ENCODE measurements at places on chromosomes 12 and 14.

- DNase-seq: no peak
Measured at GRCh38 chr14:91185721-91186120, 58.8 kb downstream of the GPR68 start.

GRCh38 chr12:241266-241665 is 21.4 kb downstream of the SLC6A13 start:
- DNase-seq: no peak

DNA sequence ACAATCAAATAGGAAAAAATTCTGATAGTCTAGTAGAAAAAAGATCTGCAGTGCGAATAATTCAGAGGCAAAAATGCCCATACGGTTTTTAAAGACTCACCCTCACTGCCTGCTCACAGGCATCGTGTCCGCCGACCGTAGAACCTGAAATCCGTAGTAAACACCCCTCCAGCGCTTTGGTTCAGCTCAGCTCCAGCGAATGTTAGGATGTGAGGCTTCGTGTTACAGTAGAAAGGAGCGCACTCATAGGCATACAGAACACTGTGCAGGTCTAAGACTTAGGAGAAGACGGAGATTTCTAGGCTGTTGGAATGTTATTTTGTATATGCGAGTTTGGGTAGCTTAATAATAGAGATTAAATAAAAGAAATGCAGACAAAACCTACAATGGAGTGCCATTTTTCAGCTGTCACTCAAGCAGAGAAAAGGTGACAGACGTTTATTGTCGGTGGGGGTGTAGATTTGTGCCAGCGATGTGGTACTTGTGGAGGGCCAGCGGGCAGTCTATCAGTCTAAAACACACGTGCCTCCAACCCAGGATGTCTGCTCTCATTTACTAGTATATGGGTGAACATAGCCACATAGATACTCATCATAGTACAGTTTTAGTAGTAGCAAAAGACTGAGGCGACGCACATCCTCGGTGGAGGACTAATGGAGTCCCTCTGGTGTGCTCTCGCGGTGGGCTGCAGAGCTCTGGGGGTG is 25.7 kb downstream of the SFSWAP start:
- no peak for DNase-seq

- no peak for DNase-seq
Measured at GRCh38 chr14:73225496-73225895, 11.8 kb upstream of the PAPLN start.

GRCh38 chr14:21163871-21164291 is 8.0 kb upstream of the OR5AU1 start:
- no peak for DNase-seq

DNA sequence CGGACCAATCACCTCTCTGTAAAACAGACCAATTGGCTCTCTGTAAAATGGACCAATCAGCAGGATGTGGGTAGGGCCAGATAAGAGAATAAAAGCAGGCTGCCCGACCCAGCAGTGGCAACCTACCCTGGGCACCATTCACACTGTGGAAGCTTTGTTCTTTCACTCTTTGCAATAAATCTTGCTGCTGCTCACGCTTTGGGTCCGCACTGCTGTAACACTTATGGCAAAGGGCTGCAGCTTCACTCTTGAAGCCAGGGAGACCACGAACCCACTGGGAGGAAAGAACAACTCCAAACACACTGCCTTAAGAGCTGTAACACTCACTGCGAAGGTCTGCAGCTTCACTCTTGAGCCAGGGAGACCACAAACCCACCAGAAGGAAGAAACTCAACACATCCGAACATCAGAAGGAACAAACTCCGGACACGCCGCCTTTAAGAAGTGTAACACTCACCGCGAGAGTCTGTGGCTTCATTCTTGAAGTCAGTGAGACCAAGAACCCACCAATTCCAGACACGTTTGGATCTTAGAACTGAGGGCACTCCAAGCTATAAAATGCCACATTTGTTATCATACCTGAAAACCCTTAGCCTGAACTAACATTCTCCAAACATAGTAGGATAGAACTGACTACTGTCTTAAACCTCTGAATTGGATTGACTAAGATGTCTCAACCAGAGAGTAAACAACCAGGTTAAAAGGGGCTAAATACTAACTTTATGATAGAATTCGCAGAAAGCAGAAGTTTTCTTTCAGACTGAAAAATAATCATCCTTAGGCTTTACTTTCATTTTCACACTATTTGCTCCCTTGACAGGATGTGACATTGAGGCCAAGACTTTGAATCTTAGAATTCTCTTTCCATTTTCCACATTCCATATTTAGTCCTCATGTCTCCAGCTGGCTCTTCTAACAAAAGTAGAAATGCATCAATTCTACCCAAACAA is 33.6 kb downstream of the CDKL1 start:
- no peak for DNase-seq

DNA sequence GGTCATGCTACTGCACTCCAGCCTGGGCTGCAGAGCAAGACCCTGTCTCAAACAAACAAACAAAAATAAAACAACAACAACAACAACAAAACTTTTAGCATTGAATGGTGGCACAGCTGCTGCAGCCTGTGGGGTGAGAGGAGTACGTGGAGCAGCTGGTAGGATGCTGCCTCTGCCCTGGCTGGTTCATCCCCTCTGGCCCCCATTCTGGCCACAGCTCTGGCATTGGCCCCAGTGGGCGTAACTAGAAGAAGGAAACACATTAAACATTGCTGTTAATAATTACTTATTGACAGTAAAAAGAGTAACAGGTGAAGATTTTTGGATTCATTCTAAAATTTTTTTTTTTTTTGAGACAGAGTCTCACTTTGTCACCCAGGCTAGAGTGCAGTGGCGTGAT is 28.8 kb upstream of the C2CD5 start:
- DNase-seq: no peak

GRCh38 chr14:47262801-47263200 is 412.6 kb downstream of the MDGA2 start:
- DNase-seq: no peak

GRCh38 chr12:13772264-13772663 is 209.1 kb downstream of the GRIN2B start:
- DNase-seq: no peak

- DNase-seq: no peak
Measured at GRCh38 chr12:64428956-64429355, 23.0 kb upstream of the TBK1 start.

GRCh38 chr14:71475916-71476315 is 456.3 kb upstream of the RGS6 start:
- DNase-seq: no peak

DNA sequence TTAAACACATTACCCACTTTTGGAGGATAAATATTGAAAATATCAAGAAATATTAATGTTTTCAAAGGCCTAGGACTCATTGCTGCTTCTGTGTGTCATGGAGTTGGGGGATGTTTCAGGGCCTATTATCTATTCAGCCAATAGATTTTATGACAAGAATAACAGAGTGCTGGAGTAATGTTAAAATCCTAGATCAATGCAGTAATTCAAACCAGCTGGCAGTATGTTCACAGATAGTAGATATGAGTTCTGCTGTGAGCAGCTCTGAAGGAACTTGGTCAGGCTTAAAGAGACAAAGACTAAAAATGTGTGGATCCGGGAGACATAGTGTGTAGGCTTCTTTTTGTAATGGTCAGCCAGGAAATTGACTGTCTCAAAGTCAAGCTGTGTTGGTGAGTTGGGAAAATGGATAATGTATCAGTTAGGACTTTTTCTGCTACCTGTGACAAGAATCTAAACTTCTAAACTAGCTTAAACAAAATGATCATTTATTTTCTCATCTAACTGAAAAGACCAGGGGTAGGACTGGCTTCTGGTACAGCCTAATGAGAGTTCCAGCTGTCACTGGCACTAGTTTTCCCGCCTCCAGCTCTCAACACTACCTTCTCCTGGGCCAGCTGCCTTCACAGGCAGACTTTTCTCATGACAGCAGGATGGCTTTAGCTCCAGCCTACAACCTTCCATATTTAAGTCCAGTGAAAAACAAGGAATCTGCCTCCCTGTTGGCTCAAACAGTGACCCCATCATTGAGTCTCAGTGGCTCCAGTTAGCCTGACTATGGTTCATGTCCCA is 16.3 kb upstream of the POLR3B start:
- no peak for DNase-seq

DNA sequence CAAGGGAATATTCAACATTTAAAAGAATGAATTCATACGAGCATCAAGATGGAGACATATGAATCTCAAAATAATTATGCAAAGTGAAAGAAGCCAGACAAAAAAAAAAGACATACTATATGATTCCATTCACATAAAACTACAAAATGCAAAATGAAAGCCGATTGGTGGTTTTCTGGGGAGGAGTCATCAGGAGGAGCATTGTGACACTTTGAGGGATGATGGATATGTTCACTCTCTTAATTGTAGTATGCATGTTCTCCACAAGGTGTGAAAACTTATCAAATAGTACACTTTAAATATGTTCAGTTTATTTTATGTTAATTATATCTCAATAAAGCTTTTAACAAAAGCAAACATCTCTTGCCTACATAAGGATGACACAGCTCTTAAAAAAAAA is 13.5 kb downstream of the OLR1 start:
- no peak for DNase-seq

DNA sequence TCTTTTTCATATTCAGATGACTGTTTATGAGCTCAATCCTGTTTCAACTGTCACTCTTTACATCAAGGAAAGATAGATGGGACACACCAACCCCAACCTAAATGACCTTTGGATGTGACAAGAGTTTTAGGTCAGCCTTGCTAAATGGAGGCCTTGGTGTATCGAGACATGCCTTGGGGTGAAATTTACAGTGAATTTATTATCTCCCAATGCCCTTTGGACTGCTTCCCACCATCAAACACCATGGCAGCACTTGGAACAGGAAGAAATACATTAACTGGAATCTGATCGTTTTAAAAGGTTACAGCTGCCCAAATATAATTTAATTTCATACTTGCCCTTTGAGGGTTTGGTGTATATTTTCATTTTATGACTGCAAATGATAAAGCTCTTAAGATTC is 327.6 kb downstream of the SOX5 start:
- no peak for DNase-seq

- no peak for DNase-seq
Measured at GRCh38 chr14:50718949-50719348, 50.8 kb upstream of the SAV1 start.

DNA sequence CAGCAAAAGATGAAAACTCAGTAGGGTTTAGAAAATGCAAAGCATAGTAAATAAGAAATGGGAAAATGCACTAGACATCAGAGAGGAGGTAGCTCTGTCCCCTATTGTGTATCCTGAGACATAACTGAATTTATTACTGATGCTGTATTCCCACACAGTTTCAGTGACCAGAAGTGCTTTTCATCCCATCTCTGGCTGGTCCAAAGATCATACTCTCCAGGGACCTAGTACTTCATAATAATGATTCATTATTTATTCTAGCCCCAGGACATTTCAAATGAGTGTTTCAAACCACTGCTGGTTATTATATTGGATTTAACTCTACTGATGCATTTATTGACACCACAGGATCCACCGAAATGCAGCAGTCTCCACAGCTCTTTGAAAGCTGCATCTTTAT is 163.3 kb downstream of the PAWR start:
- no peak for DNase-seq
